ENCODE measurements at places on chromosomes 12 and 14.

- DNase-seq: peak; percentile 53
These were observed 406 bp downstream of the TMEM263 start for GRCh38 chr12:106956048-106956578.

GRCh38 chr14:69133206-69134125 is 19.5 kb downstream of the DCAF5 start:
- peak; percentile 58 for DNase-seq

DNA sequence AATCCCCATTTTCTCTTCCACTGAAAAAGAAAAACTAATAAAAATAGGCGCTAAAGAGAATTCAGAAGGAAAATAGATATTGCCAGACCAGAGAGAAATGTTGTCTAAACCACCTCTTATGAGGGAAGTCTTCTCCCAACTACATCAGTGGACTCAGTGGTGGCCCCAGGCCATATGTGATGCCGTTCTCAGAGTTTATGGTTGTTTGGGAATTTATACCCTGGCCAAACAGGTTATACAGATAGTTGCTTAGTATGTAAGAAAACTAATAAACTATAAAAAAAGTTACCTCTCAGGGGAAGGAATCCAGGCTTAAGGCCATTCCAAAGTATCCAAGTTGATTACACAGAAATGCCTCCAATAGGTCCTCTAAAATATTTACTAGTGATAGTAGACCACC is 103.4 kb upstream of the RBM19 start:
- DNase-seq: no peak

GRCh38 chr12:42706321-42706720 is 116.8 kb upstream of the PRICKLE1 start:
- no peak for DNase-seq

DNA sequence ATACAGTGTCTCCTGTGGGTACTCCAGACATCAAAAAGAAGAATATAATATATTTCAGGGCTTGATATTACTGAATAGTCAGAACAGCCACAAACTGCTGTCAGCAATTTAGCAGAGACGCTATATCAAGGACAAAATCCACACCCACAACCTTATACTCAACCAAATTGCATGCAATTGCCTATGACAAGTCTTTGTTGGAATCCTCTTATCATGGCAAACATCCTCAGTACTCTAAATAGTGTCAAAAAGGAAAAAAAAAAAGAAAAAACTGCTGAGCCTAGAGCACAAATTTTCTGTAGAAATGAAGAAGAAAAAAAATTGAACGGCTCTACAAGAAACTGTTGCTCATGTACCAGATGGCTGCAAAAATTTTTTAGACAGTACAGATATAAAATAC is 485.7 kb downstream of the TMTC2 start:
- DNase-seq: no peak

- no peak for DNase-seq
These were observed 37.7 kb downstream of the LRRC74A start for GRCh38 chr14:76863724-76864407.

GRCh38 chr14:68643673-68644072 is 149.2 kb downstream of the ZFP36L1 start:
- DNase-seq: no peak
